ENCODE measurements at places on chromosomes 3 and 15.

DNA sequence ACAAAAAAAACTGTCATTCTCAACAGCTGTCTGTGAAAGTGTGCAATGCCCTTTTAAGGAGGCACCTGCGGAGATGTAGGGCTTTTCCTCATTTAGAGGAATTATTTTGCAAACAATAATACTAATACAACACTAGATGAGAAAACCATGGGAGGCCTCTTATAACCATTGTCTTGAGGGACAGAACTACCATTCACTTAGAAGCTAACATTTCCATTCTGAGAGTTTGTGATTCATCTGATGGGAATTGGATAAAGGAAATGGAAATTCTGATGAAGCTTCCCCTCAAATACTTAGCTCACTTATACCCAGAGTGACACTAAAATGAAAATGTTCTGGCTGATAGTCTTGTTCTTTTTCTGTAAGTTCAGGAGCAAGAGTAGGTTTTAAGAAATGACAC, 147.7 kb downstream of the CADPS start:
- DNase-seq, result peak; percentile 71

GRCh38 chr15:69085325-69086081, 71.0 kb downstream of the NOX5 start:
- no peak for DNase-seq

DNA sequence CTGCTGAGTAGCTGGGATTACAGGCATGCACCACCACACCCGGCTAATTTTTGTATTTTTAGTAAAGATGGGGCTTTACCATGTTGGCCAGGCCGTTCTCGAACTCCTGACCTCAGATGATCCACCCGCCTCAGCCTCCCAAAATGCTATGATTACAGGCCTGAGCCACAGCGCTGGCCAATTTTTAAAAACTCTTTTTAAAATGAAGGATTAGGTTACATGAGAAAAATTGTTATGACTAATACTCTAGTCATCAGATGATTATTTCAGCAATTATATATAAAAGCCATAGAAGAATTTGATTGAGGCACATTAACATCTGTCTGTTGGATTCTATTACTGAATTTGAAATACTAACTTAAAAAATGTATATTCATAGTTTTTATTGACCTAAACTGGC, 134.1 kb upstream of the MNS1 start:
- DNase-seq, result peak; percentile 74

GRCh38 chr15:45134682-45135604, 5.1 kb downstream of the DUOX1 start:
- DNase-seq, result no peak

- no peak for DNase-seq
Observed at GRCh38 chr3:155972885-155973584, 102.6 kb downstream of the GMPS start.

GRCh38 chr3:40766396-40766795, 241.6 kb downstream of the ZNF621 start:
- no peak for DNase-seq

DNA sequence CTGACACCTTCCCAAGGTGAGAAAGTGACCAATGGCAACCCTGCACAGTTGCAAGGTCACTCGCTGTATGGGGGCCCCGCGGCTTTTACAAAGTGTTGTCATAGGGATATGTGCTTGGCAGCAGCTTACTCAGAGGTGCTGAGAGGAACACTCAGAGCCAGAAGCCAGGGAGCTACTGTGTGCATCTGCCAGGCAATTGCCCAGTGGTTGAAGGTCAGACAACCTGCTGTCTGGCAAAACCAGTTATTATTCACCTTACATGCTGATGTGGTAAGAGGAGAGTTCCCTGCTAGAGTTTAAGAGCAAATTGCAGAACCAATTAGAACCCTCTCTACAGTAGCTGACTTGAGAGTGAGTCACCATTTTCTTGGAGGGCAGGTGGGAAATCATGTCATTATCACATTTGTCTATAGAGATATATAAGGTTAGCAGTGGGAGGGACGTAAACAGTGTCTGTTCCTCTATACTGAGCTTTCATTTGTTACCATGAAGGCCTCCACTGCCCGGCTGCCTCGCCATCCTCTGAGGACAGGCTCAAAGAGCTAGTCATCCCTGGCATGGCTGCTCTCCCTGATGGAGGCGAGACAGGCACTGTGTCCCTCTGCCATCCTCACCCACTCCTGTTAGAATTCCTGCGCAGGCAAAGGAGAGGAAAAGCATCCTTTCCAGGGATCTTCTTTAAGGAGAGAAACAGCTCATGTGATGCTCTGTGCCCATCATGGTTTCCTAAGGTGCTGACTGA, 274.4 kb downstream of the PLCL2 start:
- no peak for DNase-seq

- DNase-seq, result no peak
Observed at GRCh38 chr3:133137042-133137996, 99.1 kb downstream of the TMEM108 start.

DNA sequence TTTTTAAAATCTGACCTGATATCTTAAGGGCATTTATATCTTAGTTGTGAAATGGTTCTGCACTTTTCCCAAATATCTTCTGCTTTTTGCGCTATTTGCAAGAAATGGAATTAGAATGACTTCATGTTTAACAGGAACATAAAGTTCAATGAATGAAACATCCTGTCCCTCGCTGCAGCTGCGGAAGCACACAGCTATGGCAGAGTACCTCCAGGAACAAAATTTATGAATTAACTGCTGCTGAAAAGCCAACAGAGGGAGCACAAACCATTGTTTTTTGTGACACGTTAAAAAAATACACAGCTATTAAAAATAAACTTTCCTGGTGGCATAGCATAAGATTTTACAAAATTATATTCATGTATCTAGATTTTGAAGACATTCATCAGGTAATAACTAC, 404.4 kb upstream of the MDFIC2 start:
- peak; percentile 56 for DNase-seq

DNA sequence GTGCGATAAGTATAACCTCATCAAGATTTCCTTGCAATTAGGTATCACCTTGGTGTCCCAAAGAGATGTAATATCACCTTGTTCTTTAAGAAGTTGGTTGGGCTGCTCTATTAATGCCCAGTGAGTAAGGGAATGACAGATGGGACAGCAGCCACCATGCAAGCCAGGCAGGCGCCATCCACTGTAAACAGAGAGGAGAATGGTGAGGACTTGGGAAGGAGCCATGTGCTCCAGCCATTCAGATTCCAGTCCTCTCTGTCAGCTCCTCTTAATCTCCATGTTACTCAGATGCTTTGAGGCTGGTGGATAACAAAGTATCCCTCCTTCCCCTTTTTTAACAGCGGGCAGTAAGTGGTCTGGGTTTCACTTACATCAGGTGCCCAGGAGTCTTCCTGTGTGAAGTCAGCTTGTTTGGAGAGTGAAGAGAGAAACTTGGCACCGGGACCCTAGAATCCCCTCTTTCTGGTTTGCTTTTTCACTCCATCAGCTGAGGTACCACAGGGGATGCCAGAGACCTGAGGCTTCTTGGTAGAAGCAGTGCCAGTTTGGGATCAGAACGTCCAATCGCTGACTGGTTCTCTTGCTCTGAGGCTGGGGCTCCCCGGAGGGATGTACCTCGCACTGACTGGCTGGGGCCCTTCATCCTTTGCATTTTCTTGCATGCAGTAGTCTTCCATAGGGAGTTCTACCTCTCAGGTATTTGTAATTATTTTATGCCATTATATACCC, 29.5 kb downstream of the SLCO3A1 start:
- peak; percentile 8 for DNase-seq

DNA sequence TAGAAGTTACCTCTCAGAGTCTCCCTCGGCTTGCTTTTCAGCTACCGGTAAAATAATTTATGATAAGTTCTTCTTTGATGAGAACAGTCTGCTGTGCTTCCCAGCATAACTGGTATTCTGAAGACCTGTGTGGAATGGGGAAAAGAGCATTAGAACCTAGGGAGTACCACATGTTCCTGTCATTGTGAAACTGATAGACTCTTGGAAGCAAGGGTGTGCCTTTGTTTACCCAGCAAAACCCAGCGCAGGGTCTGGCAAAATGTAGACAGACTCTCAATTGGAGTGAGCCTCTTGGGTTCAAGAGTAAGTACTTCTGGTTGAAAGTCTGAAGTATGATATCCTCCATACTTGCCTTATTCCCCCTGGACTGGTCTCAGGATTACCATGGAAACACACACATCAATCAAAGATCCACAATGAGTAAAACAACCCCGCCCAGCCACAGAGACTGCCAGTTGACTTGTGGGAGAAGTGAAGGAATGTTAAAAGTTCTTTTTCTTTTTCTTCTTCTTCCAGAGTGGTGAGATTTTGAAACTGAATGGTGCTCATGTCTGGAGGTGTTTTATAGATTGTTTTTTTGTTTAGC, 652.4 kb upstream of the NAALADL2 start:
- DNase-seq, result peak; percentile 49

DNA sequence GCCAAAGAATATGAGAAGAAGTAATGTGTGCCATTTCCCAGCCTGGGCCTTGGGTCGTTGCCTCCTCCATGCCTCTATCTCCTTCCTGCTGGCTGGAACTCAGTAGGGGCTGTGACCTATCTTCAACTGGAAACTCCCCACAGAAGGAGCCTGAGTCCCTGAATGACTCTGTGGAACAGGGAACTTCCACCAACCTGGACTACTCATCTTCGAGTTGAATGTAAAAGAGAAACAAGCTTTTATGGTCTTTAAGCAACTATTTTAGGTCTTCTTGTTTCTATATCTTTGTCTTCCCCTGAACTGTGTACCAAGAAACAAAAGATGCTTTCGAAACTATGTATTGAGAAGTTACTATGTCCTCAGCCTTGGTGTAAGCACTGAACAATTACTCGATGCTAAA, 355.3 kb upstream of the NR2F2 start:
- DNase-seq, result no peak

GRCh38 chr3:93973131-93974126, at the start of gene PROS1:
Gene PROS1 (minus strand): TSS chr3:93973896. CDS start chr3:93973749, 147 bp downstream.
- DNase-seq, result peak; percentile 63

- no peak for DNase-seq
Observed at GRCh38 chr3:53671961-53672299, 174.3 kb downstream of the CHDH start.

- DNase-seq, result peak; percentile 85
Observed at GRCh38 chr15:39110336-39110735, 470.5 kb upstream of the THBS1 start.

- no peak for DNase-seq
Observed at GRCh38 chr3:178117641-178118040, 418.6 kb upstream of the KCNMB2 start.

DNA sequence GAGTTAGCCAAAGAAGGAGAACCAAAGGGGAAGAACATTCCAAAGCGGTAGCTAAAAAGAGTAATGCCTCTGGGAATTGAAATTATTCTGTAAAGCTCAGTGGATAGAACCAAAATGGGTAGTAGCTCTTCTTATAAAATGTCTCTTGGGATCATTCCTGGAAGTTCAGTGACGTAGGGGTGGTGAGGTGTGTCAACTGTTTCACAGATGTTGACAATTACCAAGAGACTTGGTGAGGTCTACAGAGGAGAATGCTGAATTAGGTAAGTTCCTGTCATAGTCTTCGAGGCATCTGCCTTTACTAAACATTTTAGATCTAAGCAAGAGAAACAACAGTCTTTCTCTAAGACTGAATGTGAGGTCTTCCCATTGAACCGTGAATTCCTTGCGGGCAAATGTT, 67.8 kb downstream of the TPRG1 start:
- no peak for DNase-seq

DNA sequence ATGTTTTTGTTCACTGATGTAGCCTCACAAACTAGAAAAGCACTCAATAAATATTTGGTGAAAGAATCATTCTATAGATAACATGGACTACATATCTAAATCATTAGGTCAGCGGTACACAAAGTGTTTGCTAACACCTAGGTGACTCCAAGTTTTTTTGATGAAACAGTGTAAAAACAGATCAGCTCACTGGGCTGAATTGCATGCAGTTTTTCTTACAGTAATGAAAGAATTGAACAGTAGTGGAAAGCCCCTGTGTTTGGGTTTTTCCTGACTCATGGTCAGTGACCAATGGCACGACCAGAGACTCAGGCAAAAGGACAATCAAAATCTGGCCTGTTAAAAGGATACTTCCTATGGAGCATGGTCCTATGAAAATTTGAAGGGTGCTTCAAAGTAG, 384.3 kb upstream of the EPHA6 start:
- DNase-seq, result no peak

GRCh38 chr3:49469037-49469935, 781 bp upstream of the DAG1 start:
- peak; percentile 93 for DNase-seq

GRCh38 chr15:59812889-59813288, 123.8 kb upstream of the BNIP2 start:
- no peak for DNase-seq

- peak; percentile 53 for DNase-seq
Observed at GRCh38 chr15:57866149-57866736, 159.7 kb downstream of the POLR2M start.

- DNase-seq, result no peak
Observed at GRCh38 chr3:126356373-126357264, 589 bp downstream of the KLF15 start.

GRCh38 chr3:115961380-115961779, 338.1 kb downstream of the GAP43 start:
- DNase-seq, result no peak

DNA sequence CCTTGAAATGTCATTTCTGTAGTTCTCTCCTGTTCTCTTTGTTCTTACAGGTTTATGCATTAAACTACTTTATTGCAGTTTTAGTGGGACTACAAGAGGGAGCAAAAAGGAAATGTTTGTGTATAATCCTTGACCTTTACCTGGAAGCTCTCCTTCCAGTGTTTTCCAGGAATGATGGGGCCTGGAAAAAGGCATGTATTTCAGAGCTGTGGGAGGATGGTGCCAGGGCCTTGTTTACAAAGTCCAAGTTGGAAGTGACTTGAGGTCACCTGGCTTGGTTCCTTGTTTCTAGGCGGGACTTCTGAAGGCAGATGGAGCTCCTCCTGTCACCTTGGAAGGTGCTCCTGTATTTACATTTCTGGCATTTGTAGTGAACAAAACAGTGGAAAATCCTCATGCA, 15.1 kb downstream of the ACVR2B start:
- no peak for DNase-seq

DNA sequence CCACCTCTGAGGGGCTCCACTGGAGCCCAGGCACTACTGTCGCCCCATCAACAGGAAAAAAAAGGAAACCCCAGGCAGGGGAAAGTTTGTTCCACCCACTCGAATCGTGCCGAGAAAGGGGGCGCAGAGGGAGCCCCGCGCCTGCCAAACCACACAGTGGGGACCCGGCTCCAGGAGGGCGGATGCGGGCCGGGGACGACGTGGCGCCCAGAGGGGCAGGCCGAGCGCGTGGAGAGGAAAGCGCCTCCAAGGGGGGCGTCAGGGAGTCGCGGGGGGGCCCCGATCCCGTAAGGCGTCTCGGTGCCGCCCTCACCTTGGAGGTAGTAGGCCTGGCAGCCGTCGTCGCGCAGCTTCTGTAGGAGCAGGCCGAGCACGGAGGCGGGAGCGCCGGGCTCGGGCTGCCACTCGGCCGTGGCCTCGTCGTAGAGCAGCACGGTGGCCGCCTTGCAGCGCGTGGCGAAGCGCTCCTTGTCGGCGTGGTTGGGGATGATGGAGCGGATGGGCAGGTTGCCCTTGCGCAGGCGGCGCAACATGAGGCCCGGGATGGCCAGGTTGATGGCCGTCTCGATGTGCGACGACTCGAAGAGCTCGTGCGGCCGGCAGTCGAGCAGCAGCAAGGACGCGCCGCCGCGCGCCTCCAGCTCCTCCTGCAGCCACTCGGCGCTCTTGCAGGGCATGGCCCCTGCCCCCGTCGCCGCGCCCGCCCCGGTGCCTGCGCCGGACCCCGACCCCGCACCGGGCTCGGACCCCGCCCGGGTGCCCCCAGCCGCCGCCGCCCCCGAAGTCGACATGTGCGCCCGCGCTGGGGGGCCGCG, 627 bp downstream of the DUSP7 start:
- peak; percentile 66 for DNase-seq

GRCh38 chr3:124107104-124107890, 115.4 kb upstream of the ROPN1 start:
- DNase-seq, result peak; percentile 73

GRCh38 chr3:32321095-32321790, 70.4 kb upstream of the CMTM7 start:
- DNase-seq, result no peak
